ENCODE measurements at places on chromosomes 4 and X. TPM values are rescaled to one million over a fixed set of nuclear protein-coding genes. Genes with fewer than 3 reads are reported as not detected.

The NDUFB11 gene
- 33.5 TPM for total RNA-seq

The PNMA3 gene
- 0.89 TPM for total RNA-seq

The CLDN2 gene
- 0.14 TPM for total RNA-seq

The DCHS2 gene
- total RNA-seq = not detected

The ANOS1 gene
- 29.6 TPM for total RNA-seq

The TRIM75 gene
- total RNA-seq = not detected
